Stimulated activated CD8-positive, alpha-beta memory T cell treated with anti-CD3 and anti-CD28 coated beads, Interleukin-7, amount 100 ng/mL, for 48 hours (primary cell): ENCODE measurements at places on chromosomes 6 and 20.

DNA sequence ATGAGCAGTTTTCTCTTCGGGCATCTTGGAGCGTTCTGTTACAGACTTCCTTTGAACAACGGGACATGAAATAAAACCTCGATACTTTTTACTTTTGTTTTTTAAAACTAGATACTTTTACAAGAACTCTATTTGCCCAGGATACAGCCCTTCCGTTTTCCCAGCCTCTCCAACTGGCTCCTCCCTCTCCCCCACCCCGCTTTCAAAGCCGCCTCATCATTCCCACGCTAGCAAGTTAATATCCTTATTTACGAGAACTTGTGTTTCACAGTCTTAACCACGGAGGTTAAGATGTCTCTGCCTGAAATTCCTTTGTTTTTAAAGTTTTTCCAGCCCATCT, 241 bp upstream of the CFAP206 start:
- no peak for DNase-seq

DNA sequence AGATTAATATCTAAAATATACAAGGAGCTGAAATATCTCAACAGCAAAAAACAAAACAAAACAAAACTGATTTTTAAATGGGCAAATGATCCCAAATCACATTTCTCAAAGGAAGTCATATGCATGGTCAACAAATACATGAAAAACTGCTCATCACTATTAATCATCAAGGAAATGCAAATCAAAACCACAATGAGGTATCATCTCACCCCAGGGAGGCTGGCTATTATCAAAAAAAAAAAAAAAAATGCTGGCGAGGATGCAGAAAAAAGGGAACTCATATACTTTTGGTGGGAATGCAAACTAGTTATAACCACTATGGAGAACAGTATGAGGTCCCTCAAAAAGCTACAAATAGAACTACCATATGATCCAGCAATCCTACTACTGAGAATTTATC, 34.6 kb downstream of the REPS1 start:
- no peak for DNase-seq

- no peak for DNase-seq
Measured at GRCh38 chr6:25315194-25316177, 36.3 kb downstream of the CARMIL1 start.

DNA sequence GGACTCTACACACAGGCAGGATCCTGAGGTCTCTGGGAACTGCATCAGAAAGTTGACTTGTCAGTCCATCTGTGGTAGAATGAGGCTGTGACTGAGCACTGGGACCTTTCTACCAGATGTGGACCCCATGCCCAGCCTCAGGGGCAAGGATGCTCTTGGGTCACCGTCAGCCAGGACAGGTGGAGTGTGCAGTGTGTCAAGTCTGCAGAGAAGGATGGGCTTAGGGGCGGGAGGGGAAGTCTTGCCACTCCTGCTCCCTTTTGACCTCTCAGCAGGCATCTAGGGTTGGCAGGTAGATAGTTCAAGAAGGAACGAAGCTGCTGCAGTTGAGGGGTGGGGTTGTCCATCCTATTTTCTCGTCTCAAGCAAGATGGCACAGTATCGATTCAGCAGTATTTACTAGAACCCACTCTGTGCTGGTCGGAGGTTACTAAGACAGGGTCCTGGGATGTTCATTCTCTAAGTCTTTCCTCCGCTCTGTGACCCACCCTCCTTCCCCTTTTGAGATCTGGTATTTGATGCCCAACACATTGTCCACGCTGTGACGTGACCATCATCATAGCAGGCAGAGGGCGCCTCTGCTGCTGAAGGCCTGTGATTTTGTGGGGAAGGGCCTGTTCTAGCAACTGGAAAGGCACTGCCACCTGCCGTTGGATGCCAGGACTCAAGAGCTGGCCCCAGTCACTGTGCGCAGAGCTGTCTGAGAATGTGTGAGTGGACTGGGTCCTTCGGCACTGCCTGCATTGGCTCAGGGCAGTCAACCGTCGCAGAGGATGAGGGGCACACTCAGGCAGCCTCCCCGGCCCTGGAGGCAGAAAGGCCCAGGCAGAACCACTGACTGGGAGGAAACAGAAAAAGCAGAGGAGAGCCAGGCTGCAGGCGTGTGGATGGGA, 23.2 kb downstream of the RBCK1 start:
- no peak for DNase-seq

DNA sequence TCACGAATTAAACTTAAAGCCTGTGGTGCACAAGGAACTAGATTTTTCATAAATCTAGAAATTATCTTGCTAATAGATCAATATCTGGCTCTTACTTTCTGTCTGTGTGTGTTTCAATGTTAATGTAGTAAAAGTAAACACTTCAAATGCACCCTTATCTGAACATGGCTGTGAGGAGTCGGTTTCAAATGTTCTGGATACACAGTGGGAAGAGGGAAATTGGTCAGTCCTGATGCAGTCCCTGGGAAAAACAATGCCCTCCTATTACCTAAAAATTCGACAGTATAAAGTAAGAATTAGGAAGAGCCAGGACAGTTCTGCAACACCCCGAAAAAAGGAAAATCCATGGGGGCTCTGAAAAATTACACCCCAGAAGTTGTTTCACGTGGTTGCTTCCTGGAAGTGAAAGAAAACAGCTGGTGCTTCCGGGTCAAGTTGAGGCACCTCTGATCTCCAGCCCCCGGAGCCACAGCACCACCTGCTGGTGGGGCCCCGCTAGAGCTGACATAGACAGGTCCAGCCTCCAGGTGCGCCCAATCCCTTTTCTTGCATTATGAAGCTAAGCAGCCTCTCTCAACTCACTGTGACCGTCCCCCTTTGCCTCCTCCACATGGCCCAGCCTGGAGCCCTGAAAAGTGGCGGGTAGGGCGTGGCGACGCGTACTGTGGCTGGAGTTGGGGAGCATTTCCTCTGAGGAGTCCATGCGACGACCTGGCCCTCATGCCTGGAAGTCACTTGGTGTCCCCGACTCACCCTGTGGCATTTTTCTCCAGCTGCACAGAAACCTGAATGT, 8.3 kb downstream of the SEMG2 start:
- DNase-seq, result peak; percentile 25

DNA sequence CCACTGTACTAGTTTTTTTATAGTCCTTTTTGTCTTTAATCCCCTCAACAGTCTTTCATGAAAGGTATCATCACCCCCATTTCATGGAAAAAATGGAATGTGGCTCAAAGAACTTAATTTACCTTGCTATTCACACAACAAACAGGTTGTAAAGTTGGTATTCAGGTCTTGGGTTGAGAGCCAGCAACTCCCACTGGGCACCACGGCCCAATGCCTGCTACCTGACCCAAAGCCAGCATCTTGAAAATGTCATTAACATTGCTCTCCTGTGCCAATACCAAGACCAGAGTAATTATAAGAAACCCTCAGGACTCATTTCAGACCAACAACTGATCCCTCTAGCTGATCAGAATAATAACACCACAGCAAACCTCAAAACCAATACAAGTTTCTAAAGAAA, 75.7 kb downstream of the METTL24 start:
- DNase-seq, result no peak

DNA sequence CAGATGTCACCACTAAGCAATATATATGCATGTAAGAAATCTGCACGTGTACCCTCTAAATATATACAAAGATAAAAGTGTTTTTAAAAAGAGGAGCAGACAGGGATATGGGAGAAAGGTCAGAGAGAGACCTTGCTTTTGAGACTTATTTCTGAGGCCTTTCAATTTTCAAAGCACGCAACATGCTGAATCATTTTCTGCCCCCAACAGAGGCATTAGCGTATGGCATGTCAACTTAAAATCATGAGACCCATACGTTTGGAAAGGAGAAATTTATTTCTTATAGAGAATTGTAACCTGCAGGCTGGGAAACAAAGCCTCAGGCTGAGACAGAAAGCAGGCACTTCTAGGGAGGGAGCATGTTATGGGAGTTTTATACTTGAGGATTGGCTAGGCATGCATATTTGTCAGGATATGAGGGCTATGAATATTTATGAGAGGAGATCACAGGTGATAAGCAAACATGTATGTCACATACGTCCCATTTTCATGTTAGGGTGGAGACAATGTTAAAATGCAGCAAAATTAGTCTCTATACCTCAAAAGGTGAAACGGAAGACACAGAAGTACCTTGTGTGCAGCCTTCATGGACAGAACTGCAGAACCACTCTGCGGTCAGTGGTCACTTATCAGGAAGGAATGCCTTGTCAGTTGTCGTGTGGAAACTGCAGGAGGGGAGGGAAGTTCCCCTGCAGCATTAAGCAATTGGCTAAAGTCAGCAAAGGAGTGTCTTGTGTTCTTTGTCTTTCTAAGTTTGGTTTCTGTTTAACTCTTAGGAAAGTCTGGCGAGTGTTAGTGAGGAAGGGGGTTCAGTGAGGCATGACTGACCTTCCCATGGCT, 6.3 kb upstream of the GABRR2 start:
- no peak for DNase-seq

DNA sequence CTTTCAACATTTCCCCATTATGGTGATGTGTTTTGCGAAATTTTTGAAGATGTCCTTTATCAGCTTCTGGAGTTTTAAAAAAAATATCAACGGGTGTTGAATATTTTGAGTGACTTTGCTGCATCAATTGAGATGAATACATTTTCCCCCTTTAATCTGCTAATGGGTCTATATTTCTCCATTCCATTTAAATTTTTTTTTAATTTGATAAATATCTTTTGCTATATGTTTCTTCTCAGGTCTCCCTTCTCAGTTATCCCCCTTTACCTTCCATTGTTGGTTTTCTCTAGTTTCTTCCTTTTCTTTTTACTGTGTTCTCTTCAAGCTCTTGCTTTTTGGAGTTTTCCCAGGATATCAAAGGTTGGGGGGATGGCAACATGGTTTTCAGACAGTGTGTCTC, 1.4 kb upstream of the KIFC1 start:
- no peak for DNase-seq
